ENCODE measurements at places on chromosomes 3 and 15.

DNA sequence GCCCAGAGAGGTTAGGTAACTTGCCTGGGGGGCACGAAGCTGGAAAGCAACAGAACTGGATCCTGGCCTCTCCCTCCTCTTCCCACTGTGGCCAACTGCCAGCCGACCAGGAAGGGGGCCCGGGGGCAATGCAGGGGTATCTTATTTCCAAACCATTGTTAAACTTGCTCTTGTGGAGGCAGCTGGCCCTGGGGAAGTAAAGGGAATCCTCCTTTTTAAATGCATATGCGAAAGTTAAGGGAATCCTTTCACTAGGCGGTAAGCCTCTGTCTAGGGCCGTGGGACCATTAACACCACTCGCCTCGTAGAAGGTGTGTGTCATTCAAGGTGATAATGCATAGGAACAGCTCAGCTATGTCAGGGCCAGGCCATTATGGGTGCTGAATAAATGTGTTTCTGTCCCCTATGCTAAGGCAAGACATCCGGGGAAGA lies 68.6 kb downstream of the ST6GAL1 start:
- no peak for DNase-seq

- no peak for DNase-seq
Observed at GRCh38 chr3:4174791-4175190, 128.4 kb upstream of the SETMAR start.

GRCh38 chr3:71064956-71065763 lies 518.4 kb downstream of the FOXP1 start:
- no peak for DNase-seq

DNA sequence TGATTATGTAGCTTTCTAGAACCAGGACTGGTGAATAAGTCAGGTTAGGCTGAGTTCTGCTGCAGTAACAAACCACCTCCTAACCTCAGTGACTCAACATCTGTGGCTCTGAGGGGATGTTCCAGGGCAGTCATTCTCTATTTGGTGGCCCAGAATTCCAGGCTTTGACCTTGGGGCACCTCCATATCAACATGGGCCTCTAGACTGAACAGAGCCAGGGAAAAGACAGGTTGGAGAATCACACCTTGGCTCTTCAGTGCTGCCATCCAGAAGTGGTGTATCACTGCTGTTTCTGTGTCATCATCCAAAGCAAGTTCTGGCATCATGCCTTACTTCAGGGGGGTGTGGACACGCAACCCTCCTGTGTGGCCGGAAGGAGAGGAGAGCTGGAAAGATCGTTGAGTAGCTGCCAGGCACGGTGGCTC lies 15.3 kb downstream of the ZBTB47 start:
- no peak for DNase-seq

GRCh38 chr3:102302020-102302419 lies 132.8 kb upstream of the ZPLD1 start:
- no peak for DNase-seq

GRCh38 chr15:94236608-94237007 lies 5.2 kb downstream of the MCTP2 start:
- DNase-seq, result no peak

DNA sequence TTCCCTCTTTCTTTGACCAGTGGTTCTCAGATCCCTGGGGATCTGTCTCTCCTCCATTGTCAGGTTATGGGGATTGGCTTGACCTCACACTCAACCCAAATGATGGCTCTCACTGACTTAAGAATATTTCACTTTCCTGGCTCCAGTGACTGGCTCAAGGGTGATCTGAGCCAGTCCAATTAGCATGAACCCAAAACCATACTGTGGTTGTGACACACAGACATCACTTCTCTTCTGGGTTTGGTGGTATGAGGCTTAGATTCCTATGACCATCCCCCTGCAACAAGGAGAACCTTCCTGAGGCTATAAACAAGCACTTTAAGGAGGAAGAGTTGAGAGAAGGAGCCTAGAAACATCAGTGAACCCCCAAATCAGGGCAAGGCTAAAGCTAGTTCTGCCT lies 85.8 kb downstream of the KCNAB1 start:
- no peak for DNase-seq

DNA sequence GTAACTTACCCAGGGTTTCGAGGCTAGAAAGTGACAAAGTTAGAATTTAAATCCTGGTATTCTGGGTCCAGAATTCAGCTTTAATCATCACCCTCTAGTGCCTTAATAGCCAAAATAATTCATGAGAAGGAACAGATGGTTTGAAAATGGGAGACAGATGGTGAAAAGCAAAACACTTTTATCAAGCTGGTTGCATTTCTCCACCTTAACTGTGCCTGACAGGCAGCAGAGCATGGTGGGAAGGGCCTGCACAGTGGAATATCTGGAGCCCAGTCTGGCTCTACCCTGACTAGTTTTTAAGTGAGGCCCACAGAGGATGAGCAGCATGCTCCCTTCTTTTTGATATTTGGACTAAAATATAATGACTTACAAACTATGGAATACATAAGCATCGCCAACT lies 35.6 kb upstream of the RASGRP1 start:
- no peak for DNase-seq

DNA sequence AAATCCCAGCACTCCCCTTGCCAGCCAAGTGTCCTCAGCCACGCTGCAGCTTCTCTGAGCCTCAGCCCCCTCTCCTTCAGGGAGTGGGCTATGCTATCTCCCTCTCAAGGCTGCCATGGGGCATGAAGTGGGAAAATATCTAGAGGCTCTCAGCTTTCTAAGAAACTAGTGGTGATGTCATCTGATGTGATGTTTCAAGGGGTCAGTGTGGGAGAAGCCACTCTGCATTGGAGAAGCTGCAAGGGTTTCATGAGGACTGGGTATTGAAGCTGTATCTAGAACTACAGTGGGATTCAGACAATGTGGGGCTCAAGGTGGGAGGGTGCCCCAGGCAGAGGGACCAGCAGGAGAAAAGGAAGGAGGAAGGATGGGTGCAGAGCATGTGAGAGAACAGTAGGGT lies 210.2 kb downstream of the TLE3 start:
- DNase-seq, result no peak

DNA sequence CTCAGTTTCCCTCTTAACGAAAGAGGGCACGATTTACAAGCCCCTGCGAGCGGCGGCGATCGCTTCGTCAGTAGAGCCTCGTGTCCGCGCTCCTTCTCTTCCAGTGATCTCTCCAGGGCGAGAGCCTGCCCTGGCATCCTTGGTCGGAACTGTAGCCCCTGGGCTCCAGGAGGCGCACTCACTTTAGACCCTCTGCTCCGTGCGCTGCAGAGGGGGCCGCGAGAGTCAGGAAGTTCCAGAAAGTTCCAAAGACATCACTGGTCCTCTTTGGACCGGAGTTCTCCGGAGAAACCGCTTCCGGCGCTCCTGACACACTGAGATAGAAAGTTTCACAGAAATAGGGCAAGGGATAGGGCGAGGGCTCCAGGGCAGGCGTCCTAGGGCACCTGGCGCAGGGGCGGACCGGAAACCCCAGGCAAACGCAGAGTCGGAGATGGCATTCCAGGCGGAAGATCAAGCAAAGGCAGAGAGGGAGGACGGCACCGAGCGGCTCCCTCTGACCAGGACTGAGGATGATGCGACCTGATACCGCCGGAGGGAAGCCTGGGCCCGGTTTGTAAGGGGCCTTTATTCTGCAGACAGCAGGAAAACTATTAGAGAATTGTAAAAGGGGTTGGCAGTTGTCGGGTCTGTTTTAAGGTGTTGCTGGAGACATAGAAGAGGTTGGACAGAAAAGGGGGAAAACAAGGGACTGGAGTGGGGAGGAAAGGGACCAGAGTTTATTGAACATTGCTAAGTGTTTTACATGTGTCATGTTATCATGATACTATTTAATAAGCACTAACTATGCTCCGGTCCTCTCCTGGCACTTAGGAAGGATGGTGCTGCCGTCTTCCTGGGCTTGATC lies 1.3 kb upstream of the CPEB1 start:
- DNase-seq, result no peak

DNA sequence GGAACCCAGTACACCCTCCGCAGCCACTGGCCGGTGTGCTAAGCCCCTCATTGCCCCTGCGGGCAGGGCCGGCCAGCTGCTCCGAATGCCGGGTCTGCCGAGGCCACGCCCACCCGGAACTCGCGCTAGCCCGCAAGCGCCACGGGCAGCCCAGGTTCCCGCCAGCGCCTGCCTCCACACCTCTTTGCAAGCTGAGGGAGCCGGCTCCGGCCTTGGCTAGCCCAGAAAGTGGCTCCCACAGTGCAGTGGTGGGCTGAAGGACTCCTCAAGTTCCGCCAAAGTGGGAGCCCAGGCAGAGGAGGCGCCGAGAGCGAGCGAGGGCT lies 81.4 kb upstream of the BCHE start:
- DNase-seq, result no peak

DNA sequence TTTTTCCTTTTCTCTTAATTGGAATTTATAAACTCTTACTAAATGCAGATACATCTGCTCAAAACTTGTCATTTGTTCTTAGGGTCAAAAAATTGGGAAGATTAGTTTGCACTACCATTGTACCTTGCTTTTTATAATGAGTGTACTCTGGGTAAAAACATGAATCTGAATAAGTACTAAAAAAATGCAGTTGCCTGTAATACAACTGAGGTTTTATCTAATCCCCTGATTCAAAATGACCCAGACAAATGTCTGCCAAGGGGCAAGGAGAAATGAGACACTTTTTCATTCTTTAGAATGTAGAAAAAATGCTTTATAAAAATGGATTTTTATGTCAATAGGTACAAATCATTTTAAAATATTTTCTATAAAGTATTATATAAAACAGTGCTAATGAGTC lies 42.4 kb downstream of the RASA2 start:
- no peak for DNase-seq

GRCh38 chr15:61521953-61522352 lies 292.9 kb upstream of the RORA start:
- no peak for DNase-seq

- DNase-seq, result peak; percentile 55
Observed at GRCh38 chr3:128316481-128316891, 150.2 kb downstream of the DNAJB8 start.

DNA sequence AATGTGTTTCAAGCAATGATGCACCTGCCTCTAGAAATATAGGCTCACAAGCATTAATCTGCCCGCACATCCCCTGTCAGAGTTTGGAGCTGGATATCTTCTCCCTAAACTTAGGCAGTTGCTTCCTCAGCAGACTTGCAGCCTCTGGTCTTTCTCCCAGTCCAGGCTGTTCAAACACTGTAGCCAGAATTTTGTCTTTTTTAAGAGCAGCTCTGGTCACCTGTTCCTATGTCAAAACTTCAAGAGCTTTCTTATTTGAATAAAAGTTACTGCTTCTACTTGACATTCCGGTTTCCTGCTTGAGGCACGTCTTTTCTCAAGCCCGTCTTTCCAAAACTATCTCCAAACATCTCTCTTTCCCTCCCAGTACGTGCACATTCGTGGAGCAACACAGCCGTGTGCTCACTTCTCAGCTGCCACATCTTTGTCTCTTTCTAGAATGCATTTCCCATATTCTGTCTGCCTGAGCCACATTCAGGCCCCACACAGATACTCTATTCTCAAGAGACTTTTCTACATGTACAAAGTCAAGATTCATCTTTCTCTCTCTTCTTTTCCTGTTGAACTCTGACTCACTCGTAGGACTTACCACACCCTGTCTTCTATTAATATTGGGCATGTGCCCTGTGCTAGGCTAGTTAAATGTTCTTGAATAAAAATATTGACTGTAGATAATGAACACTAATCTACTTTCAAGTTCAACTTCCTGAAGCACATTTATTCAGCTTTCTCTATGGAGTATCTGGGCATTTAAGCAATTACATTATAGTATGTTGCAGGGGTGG lies 307.7 kb upstream of the SOX2 start:
- DNase-seq, result no peak

GRCh38 chr3:66406163-66406562 lies 94.7 kb downstream of the LRIG1 start:
- DNase-seq, result no peak

- no peak for DNase-seq
Observed at GRCh38 chr3:101878589-101878988, 29.3 kb downstream of the NFKBIZ start.

GRCh38 chr3:171369156-171369555 lies 91.0 kb downstream of the TNIK start:
- DNase-seq, result no peak

- no peak for DNase-seq
Observed at GRCh38 chr15:58399739-58400138, 32.1 kb upstream of the LIPC start.

GRCh38 chr3:43748179-43748578 lies 57.4 kb downstream of the ABHD5 start:
- DNase-seq, result no peak

DNA sequence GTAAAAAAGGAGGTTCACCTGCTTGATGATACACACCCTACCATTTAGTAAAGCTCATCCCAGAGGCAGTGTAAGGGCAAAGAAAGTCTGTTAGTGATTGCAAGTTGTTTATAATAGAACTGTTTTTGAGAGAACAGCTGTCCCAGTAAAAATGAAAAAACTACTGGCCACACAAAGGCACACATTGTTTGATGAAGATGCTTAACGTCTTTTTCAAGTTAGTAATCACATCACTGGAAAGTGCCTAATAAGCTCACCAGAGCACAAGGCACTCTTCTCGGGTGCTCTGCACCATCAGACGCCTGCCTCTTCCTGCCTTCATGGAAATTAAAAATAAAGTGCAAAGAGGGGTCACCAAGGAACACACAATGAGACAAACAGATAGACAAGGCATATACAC lies 186.9 kb downstream of the PDZRN3 start:
- DNase-seq, result no peak

- peak; percentile 82 for DNase-seq
Observed at GRCh38 chr15:75647370-75648155, at the start of gene SNX33. TSS of gene SNX33 (plus strand) at chr15:75647912. CDS start at chr15:75649103, 1,191 bp downstream.

DNA sequence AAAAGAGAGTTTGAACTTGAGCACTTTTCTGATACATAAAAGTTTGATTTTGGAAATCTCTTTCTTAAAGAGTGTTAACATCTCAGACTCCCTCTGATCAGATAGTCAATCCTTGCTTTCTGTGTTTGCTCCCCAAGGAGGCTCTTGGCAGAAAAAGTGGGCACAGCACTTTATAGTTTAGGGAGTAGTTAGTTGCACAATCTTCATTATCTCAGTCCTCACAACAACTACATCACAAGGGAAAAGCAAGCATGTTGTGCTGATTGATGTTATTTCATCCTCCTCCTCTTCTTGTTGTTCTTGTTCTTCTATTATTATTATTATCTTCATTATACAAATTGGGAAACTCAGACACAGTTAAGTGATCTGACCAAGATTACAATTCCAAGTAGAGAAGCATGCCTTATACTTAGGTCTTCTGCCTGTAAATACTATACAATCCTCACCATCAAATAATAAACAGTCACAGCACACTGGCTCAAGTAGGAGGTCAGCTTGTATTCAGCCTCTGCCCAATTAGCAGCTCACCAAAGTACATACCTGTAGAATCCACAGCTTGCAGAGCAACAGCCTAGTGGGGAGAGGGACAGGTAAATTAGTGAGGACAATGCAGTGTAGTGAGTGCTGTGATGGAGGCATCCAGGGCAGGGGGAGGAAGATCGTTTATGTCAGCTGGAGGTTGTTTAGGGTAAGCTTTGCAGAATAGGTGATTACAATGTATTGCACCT lies 304.1 kb upstream of the MME start:
- no peak for DNase-seq

Measured in left kidney (tissue), 8 donors.